Stimulated activated CD4-positive, alpha-beta T cell treated with anti-CD3 and anti-CD28 coated beads, Interleukin-1b, Interleukin-23, amount 100 ng/mL, for 24 hours (primary cell): ENCODE measurements at places on chromosomes 13 and 19.

DNA sequence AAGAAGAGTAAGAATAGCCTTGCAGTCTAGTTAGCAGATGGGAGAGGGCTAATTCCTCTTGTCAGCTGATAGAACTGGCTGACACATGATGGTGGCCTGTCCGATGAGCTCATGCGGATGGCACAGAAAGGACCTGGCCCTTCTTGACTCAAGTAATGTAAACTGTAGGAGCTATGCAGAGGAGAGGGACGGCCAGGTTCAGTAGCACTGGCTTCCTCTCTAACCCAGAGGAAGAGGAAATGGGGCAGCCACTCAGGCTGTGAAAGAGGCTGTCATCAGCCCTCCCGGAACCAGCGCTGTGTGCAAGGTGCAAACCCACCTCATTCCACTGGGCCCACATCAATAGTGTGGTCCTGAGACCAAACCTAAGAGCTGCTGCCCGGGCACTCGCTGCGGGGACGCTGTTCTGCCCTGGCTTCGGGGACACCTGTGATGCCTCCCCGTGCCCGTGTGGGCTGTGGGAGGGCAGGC is 30.8 kb upstream of the USE1 start:
- DNase-seq = no peak

DNA sequence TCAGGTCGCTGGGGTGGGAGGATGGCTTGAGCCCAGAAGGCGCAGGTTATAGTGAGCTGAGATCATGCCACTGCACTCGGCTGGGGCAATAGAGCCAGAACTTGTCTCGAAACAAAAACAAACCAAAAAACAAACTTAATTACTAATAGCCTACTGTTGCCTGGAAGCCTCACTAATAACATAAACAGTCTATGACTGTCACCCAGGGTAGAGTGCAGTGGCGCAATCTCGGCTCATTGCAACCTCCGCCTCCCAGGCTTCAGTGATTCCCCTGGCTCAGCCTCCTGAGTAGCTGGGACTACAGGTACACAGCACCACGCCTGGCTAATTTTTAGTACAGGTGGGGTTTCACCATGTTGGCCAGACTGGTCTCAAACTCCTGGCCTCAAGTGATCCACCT is 18.0 kb downstream of the CATSPERD start:
- no peak for DNase-seq

DNA sequence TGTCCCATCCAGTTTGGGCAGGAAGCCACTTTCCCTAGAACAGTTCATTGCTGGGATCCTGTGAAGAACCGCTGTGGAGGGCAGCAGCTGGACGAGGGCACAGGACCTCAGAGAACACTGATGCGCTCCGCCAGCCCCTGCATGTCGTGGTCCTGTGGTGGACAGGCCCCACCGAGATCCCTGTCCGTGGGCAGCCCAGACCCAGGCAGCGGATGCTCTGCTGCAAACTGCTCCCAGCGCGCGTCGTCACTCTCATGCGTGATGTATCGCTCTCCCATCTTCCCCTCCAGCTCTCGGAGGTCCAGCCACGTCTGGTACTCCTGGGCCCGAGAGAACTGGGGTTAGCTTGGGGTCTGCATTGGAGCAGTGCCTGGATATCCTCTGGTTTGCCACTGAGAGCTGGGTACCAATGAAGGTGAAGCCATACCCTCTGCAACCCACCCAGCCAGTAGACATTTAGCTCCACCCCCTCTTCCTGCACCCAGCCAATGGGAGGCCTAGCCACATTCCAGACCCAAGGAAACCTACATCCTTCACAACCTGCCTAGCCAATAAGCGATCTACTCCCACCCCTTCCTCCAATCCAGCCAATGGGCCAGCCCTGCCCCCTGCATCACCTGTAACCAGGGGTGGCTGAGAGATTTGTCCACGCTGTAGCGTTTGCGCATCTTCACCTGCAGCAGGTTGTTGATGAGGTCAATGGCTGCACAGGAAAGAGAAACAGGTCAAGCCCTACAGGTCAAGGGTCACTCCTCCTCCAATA is 13.6 kb upstream of the DACT3 start:
- no peak for DNase-seq

- DNase-seq = no peak
Observed at GRCh38 chr13:97856304-97856675, 97.2 kb upstream of the IPO5 start.

- DNase-seq = no peak
Observed at GRCh38 chr13:21100994-21101757, 39.8 kb upstream of the LATS2 start.

- DNase-seq = no peak
Observed at GRCh38 chr19:35048911-35049411, 7.4 kb downstream of the HPN start.

- DNase-seq = no peak
Observed at GRCh38 chr19:45391346-45391745, 13.5 kb downstream of the PPP1R13L start.

- no peak for DNase-seq
Observed at GRCh38 chr13:21324803-21325202, 134.3 kb downstream of the ZDHHC20 start.

DNA sequence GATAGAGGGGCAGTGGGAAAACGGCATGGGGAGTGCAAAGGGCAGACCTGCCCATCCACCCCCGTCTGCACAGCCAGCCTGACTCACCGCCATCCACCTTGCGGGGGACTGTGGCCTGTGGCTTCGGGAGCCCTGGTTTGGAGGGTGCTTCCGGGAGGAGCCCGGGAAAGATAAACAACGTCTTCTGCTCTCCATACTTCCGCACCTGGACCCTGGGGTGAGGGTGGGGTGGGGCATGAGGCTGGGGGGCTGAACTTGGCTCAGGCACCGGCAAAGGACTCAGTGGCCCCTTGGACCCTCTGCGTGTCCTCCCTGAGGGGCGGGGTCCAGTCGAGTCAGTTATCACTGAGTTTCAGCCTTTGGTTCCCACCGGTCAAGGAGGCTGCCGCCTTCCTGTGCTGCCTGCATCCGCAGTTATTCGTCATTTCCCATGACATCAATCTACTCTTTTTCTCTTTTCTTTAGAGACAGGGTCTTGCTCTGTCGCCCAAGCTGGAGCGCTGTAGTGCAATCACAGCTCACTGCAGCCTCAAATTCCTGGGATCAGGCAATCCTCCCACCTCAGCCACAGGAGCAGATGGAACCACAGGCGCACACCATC is 3.2 kb downstream of the GPR108 start:
- DNase-seq = no peak

- DNase-seq = no peak
Observed at GRCh38 chr13:28355822-28356371, 139.0 kb downstream of the FLT1 start.

DNA sequence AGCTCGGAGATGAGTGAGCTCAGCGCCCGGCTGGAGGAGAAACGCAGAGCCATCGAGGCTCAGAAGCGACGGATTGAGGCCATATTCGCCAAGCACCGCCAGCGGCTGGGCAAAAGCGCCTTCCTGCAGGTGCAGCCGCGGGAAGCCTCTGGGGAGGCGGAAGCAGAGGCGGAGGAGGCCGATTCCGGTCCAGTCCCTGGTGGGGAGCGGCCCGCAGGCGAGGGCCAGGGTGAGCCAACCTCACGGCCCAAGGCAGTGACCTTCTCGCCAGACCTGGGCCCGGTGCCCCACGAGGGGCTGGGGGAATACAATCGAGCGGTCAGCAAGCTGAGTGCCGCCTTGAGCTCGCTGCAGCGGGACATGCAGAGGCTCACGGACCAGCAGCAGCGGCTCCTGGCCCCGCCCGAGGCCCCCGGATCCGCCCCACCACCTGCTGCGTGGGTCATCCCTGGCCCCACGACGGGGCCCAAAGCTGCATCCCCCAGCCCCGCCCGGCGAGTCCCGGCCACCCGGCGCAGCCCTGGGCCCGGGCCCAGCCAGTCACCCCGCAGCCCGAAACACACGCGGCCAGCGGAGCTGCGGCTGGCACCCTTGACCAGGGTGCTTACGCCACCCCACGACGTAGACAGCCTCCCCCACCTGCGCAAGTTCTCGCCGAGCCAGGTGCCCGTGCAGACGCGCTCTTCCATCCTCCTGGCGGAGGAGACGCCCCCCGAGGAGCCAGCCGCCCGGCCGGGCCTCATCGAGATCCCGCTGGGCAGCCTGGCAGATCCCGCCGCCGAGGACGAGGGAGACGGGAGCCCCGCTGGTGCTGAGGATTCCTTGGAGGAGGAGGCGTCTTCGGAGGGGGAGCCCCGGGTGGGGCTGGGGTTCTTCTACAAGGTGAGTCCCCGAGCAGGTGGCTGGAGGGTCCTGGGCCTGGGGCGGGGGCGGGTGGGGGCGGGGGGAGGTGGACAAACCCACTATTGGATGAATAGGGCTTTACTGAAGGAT is 16.8 kb downstream of the XAB2 start:
- no peak for DNase-seq

GRCh38 chr19:29858000-29858596 is 46.3 kb downstream of the CCNE1 start:
- DNase-seq = no peak

GRCh38 chr13:46170268-46170667 is 11.7 kb downstream of the LCP1 start:
- DNase-seq = no peak

DNA sequence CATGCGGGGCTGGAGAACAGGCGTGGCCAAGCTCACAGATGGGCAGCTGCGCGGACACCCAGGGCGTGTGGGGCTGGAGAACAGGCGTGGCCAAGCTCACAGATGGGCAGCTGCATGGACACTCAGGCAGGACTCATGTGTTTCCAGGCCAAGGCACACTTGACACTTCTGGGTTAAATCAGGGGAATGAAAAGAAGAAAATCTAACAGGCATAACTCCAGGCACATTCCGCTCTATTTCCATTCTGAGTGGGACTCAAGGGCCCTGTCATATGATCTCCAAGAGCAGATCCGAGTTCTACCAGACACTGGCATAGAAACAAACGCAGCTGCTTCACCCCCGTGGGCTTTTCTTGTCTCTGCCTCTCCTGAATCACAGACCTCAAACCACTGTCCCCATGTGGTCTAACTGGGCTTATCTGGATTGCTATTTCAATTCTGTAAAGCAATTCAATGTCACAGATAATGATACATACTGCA is 17.4 kb upstream of the C13orf46 start:
- DNase-seq = no peak

DNA sequence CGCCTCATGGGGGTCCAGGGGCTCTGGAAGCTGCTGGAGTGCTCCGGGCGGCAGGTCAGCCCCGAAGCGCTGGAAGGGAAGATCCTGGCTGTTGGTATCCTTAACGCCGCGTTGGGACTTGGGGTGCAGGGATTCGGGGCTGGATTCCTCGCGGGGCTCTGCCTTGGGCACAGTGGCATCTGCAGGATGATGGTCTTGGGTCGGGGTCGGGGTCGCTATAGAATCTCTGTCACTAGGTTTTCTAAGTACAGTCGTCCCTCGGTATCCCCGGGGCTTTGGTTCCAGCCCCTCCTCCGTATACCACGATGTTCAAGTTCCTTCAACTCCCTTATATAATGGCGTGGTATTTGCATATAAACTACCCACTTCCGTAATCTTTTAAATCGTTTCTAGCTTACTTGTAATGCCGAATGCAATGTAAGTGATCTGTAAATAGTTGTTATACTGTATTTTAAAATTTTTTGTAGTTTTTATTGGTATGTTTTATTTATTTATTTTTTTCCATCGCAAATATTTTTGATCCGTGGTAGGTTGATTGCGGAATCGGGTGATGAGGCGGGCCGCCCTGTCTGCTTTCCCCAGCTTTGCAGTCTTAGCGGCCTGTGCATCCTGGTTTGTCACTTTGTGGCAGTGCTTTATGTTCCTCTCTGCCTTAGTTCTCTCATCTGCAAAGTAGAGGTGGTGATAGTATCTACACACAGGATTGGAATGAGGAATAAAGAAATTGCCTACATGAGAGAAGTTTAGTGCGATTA is 606 bp downstream of the ERCC5 start:
- DNase-seq = no peak

- no peak for DNase-seq
Observed at GRCh38 chr19:46303322-46303690, 6.5 kb downstream of the HIF3A start.

GRCh38 chr13:66305961-66306617 is 924.0 kb downstream of the PCDH9 start:
- no peak for DNase-seq

DNA sequence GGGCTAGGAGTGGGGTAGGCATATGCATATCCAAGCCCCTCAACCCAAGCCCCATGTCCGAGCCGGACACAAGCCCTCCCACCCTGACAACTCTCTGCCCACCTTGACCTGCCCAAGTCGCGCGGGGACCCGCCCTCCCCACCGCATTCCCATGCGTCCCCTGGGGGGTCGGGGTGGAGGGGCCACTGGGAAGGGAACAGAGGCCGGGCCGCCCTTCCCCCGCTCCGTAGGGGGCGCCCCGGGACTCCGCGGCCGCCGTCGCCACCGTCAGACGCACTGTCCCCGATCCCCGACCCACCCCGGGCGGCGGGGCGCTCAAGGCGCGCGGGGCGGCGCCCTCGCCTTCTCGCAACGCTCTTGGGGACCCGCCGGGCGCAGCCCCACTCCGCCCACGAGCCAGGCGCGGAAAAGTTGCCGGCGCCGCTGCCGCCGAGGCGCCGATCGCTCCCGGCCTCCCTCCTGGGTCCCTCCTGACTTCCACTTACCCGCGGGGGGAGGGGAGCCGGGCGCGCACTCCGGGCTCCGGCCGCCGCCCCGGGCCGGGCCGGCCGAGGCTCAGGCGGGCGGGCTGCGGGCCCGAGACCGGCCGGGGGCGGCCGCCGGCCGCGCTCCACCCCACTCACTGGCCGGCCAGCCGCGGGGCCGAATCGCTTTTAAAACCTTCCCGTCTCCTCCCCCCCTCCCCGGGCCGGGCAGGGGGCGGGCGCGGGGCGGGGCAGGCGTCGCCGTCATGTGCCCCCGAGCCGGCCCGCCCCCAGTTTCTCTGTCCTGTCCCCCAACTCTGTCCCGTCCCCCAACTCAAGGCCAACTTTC is 34.4 kb upstream of the NANOS3 start:
- DNase-seq = no peak

- no peak for DNase-seq
Observed at GRCh38 chr13:44293908-44294735, 79.5 kb upstream of the SERP2 start.

GRCh38 chr19:41735071-41735600 is 20.2 kb upstream of the CEACAM6 start:
- no peak for DNase-seq
